ENCODE measurements at places on chromosomes 11 and 22.

- DNase-seq: no peak
Measured at GRCh38 chr22:24028533-24028932, 17.4 kb downstream of the CABIN1 start.

GRCh38 chr22:39725351-39726035 lies 154.9 kb downstream of the CACNA1I start:
- DNase-seq: no peak

- no peak for DNase-seq
Measured at GRCh38 chr11:2135018-2135569, 4.1 kb downstream of the IGF2 start.

DNA sequence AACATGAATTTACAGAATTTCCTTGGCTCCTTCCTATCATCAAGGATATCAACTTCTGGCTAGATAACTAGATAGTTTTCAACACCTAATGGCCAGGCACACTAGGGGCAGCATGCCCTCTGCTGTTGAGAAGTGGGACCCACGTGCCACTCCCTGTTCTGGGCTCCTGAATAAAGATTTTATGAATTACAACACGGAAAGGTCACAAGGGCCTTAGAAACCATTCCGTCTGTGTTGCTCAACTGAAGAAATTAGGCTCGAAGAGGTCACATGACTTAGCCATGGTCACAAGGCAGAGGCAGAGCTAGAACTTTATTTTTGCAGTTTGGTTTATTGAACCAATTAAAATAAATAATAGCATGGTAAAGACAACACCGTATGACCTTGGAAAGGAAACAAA lies 36.0 kb downstream of the PRCP start:
- DNase-seq: peak; percentile 12

GRCh38 chr11:102017026-102017425 lies 30.2 kb upstream of the CFAP300 start:
- no peak for DNase-seq

GRCh38 chr11:120130991-120131760 lies 6.7 kb downstream of the TRIM29 start:
- DNase-seq: no peak

- DNase-seq: no peak
Measured at GRCh38 chr11:102204174-102204573, 93.9 kb downstream of the YAP1 start.

GRCh38 chr11:17596711-17597110 lies 49.7 kb downstream of the OTOG start:
- DNase-seq: no peak
